Suppressor macrophage (primary cell): ENCODE measurements at places on chromosomes 11 and 22.

GRCh38 chr11:107792049-107792443 is 66.5 kb downstream of the SLC35F2 start:
- DNase-seq = no peak

DNA sequence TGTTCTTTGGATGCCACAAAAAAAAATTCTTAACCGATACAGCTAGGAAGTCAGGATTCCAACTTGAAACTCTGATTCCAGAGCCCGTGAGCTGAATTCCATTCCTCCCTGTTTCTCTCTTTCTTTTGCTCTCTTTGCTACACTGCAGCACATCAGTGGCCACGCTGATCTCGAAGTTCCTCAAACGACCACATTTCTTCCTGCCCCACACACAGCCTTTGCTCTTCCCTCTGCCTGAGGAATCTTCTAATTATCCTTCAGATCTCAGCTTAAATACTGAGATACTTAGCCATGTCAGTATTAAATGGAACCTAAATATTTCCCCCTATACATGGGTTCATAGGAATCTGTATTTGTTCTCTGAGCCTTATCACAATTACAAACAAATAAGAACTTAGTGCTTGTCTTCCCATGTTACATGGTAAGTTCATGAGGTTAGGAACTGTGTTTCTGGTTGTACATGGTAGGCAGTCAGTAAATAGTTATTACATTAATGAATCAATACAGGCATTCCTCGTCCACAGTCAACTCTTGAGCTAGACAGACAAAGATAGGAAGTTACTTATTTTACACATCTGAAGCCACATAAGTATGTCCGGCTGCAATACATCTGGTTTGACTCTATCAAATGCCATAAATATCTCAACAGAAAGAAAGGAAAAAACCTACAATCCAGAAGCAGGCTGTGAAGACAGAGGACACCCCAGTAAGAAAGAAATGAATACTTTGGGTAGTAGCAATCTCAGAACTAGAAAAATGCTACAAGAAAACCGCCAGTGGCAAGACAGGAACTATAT is 86.6 kb downstream of the MAML2 start:
- peak; percentile 53 for DNase-seq

GRCh38 chr11:125272092-125272491 is 107.5 kb downstream of the PKNOX2 start:
- no peak for DNase-seq

- no peak for DNase-seq
These were observed 36.0 kb upstream of the TFIP11 start for GRCh38 chr22:26548303-26548702.

GRCh38 chr11:40241524-40242051 is 1217.9 kb downstream of the LRRC4C start:
- no peak for DNase-seq
